Stimulated activated CD4-positive, alpha-beta T cell treated with anti-CD3 and anti-CD28 coated beads, Interleukin-15, amount 100 ng/mL, for 48 hours (primary cell): ENCODE measurements at places on chromosomes 2 and 18.
A peak's percentile ranks its signal among the peaks of the same experiment; 100 is the strongest.

GRCh38 chr2:263022-263738 lies 652 bp downstream of the SH3YL1 start:
- DNase-seq: no peak

DNA sequence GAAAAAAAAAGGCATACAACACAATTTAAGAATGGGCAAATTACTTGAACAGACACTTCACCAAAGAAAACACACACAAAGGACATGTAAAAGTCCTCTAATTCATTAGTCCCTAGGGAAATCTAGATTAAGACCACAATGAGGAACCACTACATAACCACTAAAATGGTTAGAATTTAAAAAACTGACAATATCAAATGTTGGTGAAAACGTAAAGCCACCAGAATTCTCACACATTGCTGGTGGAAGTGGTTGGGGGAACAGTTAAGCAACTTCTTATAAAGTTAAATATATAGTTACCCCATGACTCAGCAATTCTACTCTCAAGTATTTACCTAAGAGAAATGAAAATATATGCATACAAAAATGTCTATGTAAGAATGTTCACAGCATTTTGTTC lies 11.8 kb downstream of the RTN4 start:
- DNase-seq: no peak

GRCh38 chr18:69957747-69958146 lies 10.1 kb upstream of the CD226 start:
- DNase-seq: no peak

- peak; percentile 29 for DNase-seq
Observed at GRCh38 chr18:51030537-51031258, 685 bp downstream of the SMAD4 start.

DNA sequence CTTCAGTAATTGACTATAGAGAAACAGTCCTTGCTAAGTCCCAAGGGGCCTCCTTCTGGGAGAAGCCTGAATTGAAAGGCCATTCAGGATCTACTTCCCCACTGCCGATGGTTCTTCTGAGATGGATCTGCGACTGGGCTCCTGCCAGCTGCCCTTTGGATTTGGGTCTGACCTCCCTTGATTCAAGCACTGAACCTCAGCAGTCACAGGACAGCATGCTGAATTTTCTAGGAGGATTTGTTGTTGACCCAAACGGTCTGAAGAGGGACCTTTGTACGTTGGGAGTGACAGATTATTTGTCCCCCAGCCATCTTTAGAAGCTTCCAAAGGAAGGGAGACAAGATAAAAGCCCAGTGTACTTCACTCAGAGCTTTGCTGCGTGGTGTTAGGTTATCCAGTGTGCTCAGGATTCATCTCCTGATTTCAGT lies 67.1 kb downstream of the NXPH2 start:
- DNase-seq: no peak

DNA sequence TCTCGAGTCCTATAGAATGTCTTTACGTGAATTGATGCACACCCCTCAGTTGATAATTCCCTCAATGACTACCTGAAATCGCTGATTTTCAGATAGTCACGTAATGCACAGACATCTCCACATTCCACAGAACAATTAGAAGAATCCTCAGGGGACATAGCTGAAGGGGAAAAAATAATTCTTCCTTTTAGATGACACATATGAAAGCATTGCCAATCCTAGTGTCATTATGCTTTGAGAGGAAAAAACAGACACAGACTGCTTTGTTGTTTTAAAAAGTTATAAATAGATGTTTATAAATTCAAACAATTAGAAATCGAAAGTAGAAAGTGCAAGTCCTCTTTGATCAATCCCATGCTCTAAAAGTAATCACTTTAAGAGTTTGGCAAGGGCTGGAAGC lies 100.6 kb upstream of the FN1 start:
- no peak for DNase-seq
